Substantia nigra (tissue), 51 donors: ENCODE measurements at places on chromosomes 4 and X.

DNA sequence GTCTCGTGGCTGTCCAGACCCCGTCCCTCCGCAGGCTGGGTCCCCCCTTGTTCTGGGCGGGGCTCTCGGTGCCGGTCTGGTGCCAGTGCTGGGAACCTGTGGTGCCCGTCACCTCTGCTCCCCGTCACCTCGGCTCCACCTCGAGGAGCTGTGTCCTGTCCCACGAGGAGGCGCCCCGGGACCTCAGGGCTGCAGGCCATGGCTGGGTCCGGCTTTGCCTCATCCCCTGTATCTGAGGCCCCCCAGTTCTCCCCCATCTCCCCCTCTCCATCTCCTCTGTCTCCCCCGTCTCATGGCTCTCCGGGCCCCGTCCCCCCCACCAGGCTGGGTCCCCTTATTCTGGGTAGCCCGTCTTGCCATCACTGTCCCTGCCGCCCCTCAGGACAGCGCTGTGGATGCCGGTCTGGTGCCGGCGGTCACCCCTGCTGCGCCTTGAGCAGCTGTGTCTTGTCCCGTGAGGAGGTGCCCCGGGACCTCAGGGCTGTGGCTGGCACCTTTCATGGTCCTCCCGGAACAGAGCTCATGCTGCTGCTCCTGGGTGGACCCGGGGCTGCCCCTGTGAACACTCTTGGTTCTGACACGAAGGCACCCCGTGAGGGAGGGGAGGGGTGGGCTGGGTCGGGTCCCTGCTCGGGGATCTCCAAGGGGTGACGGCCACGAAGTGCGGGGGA is 13.4 kb upstream of the GTPBP6 start:
- DNase-seq, result no peak

DNA sequence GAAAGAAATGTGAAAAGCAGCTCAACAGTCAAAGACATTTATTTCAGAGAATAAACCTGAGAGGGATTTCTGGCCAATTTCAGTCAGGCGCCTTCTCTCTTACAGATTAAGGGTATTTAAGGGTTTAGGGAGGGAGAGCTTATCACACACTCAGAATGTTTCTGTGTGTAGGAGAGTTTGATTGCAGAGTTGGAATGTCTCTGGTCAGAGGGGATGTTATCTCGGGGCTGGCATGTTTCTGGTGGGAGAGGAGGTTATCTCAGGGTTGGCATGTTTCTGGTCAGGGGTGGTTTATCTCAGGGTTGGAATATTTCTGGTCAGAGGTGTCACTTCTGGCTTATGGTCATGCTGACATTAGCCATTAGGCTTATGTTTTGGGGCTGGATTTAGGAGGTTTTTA is 1920.5 kb upstream of the PCDH7 start:
- DNase-seq, result no peak

GRCh38 chrX:124829930-124830329 is 483.6 kb downstream of the SH2D1A start:
- DNase-seq, result no peak

GRCh38 chr4:153822316-153822715 is 33.4 kb upstream of the SFRP2 start:
- no peak for DNase-seq

- DNase-seq, result no peak
Observed at GRCh38 chrX:40316502-40316901, 218.7 kb upstream of the BCOR start.

- DNase-seq, result no peak
Observed at GRCh38 chr4:104848597-104849225, 298.0 kb upstream of the TET2 start.
